ENCODE measurements at places on chromosomes 11 and 22.

GRCh38 chr11:80441821-80442220, 1001.0 kb upstream of the TENM4 start:
- DNase-seq: no peak

GRCh38 chr11:27717801-27718229, 17.6 kb upstream of the BDNF start:
- DNase-seq: peak; percentile 52

DNA sequence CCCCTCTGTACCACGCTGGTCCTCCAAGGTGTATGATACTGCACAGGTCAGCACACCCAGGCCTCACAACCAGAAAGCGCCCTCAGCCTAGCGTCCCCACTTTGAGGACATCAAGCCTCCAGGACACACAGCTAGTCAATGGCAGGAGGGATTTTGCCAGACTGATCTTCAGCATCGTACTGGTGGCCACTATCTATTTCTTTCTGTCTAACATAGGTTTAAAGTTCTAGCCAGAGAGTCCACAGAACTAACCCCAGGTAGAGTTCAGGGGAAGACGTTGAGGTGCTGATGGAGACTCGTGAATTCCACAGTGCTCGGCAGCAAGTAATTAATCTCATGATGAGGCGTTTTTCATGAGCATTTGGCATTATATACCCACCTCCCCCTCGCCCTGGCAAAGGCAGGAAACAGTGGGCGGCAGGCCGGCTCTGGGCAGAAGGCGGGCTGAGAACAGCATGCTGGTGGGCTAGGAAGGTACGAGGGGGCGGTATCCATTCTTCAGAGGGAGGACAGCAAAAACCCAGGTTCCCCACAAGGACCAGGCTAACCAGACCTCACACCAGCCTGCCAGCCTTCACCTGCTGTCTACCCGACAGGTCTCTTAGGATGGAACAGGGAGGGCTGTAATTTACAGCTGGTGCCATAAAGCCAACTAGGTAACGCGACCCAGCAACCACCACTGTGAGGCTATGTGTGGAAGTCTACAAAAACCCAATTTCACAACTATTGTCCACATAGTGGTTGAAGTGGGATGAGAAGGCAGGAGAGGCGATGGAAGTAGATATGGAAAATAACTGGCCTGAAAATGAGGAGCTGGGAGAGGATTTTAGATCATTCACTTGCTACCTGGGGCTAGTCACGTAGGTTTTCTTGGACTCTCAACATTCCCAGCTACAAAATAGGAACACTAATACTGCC, 18.5 kb downstream of the MYH9 start:
- no peak for DNase-seq

DNA sequence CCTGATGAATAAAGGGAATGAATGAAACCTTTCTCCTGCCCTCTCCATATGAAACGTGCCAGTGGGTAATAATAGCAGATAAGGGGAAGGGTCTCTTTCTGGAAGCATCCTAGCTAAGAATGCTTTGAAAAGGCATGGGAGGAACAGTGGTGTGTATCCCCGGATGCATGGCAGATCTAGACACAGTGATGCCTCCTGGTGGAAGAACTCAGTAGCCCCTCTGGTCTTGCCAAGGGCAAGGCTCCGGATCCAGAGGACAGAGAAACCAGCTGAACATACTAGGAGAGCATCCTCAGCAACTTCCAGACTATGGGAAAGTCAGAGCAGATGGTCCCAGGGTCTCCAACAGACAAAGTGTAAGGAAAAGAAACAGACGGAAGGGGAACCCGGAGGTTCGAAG, 6.4 kb downstream of the BAIAP2L2 start:
- DNase-seq: no peak

- no peak for DNase-seq
Measured at GRCh38 chr22:50550395-50550794, 4.7 kb downstream of the KLHDC7B start.

GRCh38 chr22:48709453-48709852, 1118.2 kb downstream of the BRD1 start:
- DNase-seq: no peak

DNA sequence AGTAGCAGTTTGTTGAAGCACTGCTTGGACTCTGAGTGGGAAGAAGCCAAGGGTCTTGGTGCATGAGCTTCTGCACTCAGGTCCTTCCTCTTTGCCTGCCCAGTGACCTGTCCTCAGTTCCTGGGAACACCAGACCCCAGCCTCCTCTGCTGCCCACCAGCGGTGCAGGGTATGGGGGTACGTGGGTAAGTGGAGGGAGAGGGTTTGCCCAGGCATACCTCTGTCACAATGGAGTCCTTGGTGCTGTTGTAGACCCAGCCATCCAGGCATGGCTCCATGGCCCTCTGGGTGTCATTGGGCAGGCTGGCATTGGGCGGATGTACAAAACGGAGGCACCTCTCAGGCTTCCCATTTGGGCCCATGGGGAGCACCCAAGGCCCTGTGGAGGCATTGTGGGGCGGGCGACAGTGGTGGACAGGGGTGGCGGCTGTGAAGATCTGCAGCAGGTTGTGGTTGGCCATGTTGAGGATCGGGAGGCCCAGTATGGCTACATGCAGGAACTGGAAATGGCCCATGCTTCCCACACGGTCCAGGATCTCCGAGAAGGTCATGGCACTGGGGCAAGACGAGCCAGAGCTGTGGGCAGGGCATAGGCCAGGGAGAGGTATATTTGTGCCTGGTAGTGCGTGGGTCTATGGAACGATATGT, 1.1 kb downstream of the SLC22A8 start:
- DNase-seq: no peak

DNA sequence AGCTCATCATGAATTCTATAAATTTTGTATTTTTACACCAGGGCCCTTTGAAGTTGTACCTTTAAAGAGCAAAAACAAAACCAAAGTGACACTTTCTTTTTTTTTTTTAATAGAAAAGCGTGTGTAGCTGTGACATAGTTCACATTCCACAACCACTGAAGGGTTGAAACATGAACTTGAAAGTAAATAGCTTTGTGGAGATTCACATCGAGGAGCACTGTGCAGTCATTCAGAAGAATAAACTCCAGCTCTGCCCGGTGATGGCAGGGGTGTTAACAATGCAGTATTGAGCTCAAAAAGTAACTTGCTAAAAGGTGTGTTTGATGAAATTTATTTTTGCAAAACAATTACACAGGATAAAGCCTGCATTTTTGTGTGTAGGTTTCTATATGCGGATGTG, 1166.2 kb downstream of the TBC1D22A start:
- DNase-seq: no peak

DNA sequence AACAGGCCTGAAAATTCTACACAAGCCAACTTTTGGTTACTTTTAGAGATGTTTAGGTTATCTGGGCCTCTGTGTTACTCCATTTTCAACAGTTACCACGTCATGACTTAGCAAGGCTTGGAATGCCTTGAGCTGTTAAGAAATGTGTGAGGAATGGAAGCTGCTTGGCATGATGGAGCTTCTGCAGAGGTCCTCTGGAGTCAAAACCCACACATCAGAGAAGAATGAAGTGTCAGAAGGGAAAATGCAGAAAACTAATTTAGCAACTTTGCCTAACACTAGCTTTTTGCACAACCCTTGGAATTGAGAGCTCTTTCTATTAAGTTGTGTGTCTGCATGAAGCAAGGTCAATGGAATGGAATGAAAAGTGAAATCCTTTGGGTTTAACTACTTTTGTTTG, 27.4 kb downstream of the FAT3 start:
- DNase-seq: no peak

- no peak for DNase-seq
Measured at GRCh38 chr11:47408598-47409439, 429 bp downstream of the SLC39A13 start.

- no peak for DNase-seq
Measured at GRCh38 chr11:86551288-86552092, 120.9 kb downstream of the ME3 start.

DNA sequence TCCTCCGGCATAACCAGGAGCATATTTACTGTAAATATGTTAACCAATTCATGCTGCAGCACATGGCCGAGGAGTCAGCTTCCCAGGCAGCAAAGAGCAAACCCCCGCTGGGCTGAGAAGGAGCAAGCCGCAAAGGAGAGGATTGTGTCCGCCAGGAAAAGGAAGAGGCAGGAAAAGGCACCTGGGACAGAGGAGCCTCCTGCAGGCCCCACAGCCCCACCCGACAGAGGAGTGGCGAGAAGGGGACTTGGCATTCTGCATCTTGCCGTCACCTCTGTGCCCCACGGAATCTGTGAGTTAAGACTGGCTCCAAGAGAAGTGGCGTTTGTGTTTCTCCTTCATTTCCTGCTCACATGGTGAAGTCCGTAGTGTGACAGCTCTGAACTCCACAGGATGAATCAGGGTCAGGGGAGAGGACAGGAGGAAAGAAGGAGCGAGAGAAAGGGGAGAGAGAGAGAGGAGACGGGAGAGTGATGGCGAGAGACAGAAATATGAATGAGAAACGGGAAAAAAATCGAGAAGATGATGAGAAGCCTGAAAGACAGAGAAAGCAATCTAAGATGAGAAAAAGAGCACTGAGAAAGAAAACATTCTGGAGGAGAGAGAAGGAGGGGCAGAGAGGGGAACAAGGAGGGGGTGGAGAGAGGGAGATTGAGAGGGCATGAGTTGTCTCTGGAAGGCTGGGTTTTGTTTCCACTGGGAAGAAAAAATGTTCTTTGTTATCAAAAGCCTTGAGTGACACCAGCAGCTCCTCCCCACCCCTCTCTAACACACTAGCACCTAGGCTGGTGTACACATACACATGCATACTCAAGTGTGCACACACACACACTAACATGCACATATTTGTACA, 489.6 kb downstream of the MN1 start:
- DNase-seq: no peak

GRCh38 chr11:112513417-112513816, 252.8 kb upstream of the PLET1 start:
- no peak for DNase-seq

DNA sequence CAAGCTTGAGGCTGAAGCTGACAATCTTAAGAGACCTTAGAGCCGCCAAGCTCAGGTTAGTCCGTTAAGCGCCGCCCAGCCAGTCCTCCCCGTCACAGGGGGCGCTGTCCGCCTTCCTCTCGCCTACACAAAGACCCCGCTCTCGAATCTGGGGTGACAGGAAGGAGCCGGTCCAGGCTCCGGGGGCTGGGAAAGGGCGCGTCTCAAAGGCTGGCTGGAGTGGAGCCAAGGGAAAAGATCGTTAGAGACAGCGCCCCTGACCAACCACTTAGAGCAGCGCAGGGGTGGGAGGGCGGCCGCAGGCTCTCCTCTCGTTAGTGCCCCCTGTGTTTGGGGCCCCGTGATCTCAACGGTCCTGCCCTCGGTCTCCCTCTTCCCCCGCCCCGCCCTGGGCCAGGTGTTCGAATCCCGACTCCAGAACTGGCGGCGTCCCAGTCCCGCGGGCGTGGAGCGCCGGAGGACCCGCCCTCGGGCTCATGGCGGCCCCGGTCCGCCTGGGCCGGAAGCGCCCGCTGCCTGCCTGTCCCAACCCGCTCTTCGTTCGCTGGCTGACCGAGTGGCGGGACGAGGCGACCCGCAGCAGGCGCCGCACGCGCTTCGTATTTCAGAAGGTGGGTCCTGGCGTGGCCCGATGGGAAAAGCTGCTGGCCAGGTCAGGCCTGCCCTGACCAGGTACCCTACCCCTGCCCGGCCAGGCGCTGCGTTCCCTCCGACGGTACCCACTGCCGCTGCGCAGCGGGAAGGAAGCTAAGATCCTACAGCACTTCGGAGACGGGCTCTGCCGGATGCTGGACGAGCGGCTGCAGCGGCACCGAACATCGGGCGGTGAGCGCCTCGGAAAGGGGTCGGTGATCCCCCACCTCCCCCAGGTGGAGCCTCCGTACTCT, at the start of gene MUS81:
Gene MUS81 (plus strand): TSS at position 156 of the 887 bp plus-strand sequence. CDS start 321 bp downstream, at position 477.
- peak; percentile 95 for DNase-seq

- DNase-seq: no peak
Measured at GRCh38 chr11:130785380-130786116, 130.7 kb downstream of the SNX19 start.

DNA sequence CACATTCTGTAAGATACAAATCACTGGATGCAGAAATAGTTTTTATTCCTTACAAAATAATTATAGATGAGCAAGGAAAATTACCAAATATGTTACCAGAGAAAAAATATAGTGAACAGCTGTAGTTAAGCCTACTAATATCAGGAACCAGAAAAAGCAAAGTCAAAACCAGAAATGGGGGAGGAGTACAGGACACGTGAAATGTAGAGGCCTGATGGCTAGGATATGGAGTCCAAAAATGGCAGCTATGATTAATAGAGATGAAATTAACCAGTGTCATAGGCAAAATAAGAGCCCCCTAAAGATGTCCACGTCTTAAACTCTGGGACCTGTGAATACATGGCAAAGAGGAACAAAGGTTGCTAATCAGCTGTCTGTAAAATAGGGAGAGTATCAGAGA, 34.1 kb downstream of the MRE11 start:
- DNase-seq: no peak

DNA sequence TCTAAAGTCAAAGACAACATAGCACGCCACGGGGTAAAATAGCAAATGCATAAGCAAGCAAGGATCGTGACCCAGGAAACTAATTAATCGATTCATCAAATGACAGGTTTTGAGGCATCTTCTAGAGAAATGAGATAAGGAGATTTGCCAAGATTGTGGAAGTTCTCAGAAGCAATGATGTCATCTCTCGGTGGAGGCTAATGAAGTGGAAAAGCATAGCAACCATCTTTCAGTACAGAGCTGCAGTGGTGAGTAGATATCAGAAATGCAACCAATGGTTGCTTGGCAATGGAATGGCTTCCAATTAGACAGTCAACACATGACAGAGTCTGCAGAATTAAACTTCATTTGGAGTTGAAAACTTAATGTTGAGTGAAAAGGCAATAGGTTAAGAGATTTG, 116.0 kb downstream of the KIRREL3 start:
- no peak for DNase-seq

- no peak for DNase-seq
Measured at GRCh38 chr11:86145439-86146156, 76.7 kb upstream of the PICALM start.

DNA sequence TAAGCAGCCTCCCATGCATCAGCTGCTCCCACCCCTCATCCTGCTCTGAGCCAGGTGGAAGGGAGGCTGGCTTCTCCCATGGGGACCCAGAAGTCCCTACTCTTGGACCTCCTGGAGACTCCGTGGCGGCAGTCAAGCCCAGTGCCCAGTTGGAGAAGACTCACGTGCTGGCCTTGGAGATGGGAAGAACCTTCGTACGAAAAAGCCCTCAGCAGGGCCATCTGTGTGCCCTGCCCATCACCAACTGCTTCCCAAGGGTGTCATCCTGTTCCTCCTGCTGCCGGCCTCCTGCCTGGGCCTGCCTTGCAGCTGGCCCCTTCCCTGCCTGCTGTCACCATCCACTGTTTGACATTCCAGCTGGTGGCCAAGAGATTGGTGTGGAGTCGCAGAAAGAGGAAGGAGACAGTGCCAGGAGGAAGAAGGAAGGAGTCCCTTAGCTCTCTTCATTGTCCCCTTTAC, 28.0 kb downstream of the ARHGAP1 start:
- peak; percentile 57 for DNase-seq

- peak; percentile 20 for DNase-seq
Measured at GRCh38 chr11:104329078-104329665, 165.2 kb upstream of the PDGFD start.

Measured in NCI-H524 (cell line).